ENCODE measurements at places on chromosomes 5 and 9. TPM values are rescaled to one million over a fixed set of nuclear protein-coding genes. Genes with fewer than 3 reads are reported as not detected.

GRCh38 chr9:137192859-137193258 is 4.4 kb downstream of the SSNA1 start:
- H3K27me3 ChIP-seq: no peaks in the 10 kb centered on the region
- no peak for DNase-seq
- H3K36me3 ChIP-seq: no peaks in the 10 kb centered on the region
- no peak overlapping the region for H3K27ac ChIP-seq
- peaks cover 34% of the 10 kb centered on the region for H3K4me1 ChIP-seq
- no peak overlapping the region for H3K4me3 ChIP-seq

DNA sequence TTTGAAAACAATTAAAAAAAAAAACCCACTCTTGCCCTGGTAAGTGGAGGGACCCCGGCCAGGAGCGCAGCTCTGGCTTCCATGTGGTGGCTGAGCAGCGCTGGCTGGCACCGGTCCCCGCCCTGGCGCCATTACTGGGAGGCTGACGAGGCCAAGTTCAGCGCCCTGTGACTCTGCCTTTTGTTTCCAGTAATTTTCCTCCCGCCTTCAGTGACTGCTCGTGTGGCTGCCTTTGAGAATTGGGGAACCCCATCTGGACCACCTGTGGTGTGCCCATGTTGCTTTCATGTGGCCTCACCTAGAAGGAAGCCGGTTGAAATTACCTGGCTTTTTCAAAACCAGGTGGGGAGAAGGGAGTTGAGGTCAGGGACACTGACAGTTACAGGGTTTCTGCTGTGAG is 136.1 kb downstream of the GAPVD1 start:
- no peaks in the 10 kb centered on the region for H3K27me3 ChIP-seq
- no peaks in the 10 kb centered on the region for H3K4me1 ChIP-seq
- H3K4me3 ChIP-seq: no peak overlapping the region
- H3K27ac ChIP-seq: no peak overlapping the region
- no peaks in the 10 kb centered on the region for H3K36me3 ChIP-seq

DNA sequence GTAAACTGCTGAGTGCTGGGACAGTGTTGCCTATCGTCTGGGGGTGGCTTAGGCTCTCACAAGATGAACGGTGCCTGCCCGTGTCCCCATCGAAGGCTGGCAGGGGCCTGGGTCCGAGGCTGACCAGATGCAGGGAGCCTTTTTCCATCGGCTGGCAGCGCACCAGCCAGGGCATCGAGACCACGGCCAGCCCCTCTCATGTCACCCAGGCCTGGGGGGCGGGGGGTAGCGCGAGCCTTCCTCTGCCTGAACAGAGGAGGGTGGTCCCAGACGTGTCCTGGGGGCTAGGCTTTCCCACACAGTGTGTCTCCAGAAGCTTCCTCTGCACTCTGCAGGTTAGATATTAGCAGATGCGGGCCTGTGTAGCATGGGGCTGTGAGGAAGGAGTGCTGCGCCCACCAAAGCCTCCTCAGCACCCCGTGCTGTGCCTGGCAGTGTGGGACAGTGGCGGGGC is 17.3 kb downstream of the FGD3 start:
- DNase-seq: no peak
- H3K36me3 ChIP-seq: no peaks in the 10 kb centered on the region
- no peaks in the 10 kb centered on the region for H3K27me3 ChIP-seq
- H3K4me1 ChIP-seq: no peaks in the 10 kb centered on the region

- H3K27ac ChIP-seq: no peak overlapping the region
- no peak overlapping the region for H3K4me3 ChIP-seq
- no peaks in the 10 kb centered on the region for H3K27me3 ChIP-seq
- no peaks in the 10 kb centered on the region for H3K36me3 ChIP-seq
- no peak for DNase-seq
These were observed 30.2 kb upstream of the ANKRD18A start for GRCh38 chr9:38650564-38650963.

DNA sequence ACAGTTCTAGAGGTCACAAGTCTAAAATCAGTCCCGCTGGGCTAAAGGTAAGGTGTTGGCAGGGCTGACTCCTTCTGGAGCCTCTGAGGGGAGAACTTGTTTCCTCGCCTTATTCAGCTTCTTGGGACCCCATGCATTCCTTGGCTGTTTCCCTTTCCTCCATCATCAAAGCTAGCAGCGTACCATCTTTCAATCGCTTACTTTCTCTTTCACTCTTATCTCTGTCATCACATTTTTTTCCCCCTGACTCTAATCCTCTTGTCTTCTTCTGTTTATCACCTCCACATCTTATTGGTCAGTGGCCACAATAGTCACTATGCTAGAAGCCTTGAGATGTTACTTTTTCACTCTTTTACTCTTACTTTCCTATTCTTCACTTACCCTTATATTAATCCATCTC is 72.5 kb upstream of the SPEF2 start:
- no peak overlapping the region for H3K27ac ChIP-seq
- DNase-seq: no peak
- peaks cover 78% of the 10 kb centered on the region for H3K27me3 ChIP-seq
- no peaks in the 10 kb centered on the region for H3K36me3 ChIP-seq

DNA sequence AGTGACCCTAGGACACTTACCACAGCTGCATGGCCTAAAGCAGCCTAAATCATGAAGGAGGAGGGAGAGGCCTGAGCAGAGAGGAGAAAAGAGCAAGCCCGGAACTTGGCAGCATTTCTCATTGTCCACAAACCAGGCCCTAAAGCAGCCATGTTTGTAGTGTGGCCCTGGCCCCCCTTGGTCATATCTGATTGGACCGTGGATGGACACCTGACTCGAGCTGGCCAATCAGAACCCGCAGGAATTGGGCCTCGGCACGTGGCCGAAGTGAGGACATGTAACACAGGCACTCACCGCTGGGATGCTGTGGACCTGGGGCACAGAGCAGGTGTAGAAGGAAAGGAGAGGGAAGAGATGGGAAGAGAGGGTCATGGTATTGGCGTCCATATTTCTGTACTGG is 56.9 kb downstream of the ASS1 start:
- no peaks in the 10 kb centered on the region for H3K27me3 ChIP-seq
- no peak for DNase-seq
- peaks cover 16% of the 10 kb centered on the region for H3K4me1 ChIP-seq

DNA sequence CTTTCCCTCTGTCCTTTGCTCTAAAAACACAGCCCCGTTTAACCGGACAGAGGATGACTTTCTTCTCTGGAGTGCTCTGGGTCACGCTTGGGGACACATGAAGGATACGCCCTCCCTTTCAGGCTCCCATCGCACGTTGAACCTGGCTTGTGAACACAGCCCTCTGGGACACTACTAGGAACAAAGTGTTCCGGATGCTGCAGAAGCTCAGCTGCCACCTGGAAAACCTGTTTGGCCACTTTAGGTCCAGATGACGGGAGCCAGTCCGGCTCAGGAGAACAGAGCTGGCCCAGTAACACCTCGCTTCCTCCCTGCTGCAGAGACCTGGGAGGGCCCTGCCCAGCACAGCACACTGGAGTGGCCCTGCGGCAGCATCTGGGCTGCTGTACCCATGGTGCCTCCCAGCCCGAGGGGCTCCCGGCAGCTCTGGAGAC is 60.1 kb downstream of the GADD45G start:
- DNase-seq: peak; percentile 38
- no peaks in the 10 kb centered on the region for H3K36me3 ChIP-seq
- H3K4me3 ChIP-seq: no peak overlapping the region
- H3K27ac ChIP-seq: no peak overlapping the region
- H3K27me3 ChIP-seq: 0 out of 2 replicates have a peak, but pooled peaks cover 5% of the 10 kb centered on the region

- H3K4me3 ChIP-seq: no peak overlapping the region
- no peaks in the 10 kb centered on the region for H3K4me1 ChIP-seq
- no peaks in the 10 kb centered on the region for H3K36me3 ChIP-seq
- H3K27ac ChIP-seq: no peak overlapping the region
- no peak for DNase-seq
These were observed 264.3 kb downstream of the ARRDC3 start for GRCh38 chr5:91118796-91119195.

GRCh38 chr9:76215066-76215465 is 179.2 kb downstream of the RFK start:
- no peak for DNase-seq
- H3K4me1 ChIP-seq: no peaks in the 10 kb centered on the region
- H3K27me3 ChIP-seq: no peaks in the 10 kb centered on the region
- H3K36me3 ChIP-seq: no peaks in the 10 kb centered on the region

GRCh38 chr5:172403189-172403796 is 51.0 kb downstream of the SH3PXD2B start:
- no peaks in the 10 kb centered on the region for H3K27me3 ChIP-seq
- no peak for DNase-seq
- H3K36me3 ChIP-seq: no peaks in the 10 kb centered on the region
- peaks cover 23% of the 10 kb centered on the region for H3K4me1 ChIP-seq
- H3K27ac ChIP-seq: no peak overlapping the region

GRCh38 chr9:122370869-122371755 is at the start of gene PTGS1:
Gene PTGS1, plus strand, starts transcription at chr9:122371024. Its CDS starts 61 bp downstream, at chr9:122371085.
- H3K4me1 ChIP-seq: peaks cover 22% of the 10 kb centered on the region
- H3K27me3 ChIP-seq: peaks cover 4% of the 10 kb centered on the region
- no peaks in the 10 kb centered on the region for H3K36me3 ChIP-seq
- peak within 1 kb of the TSS; percentile 50 for H3K4me3 ChIP-seq
- H3K27ac ChIP-seq: no peak within 1 kb of the TSS
- no peak for DNase-seq

- no peak for DNase-seq
- no peaks in the 10 kb centered on the region for H3K27me3 ChIP-seq
- no peak overlapping the region for H3K4me3 ChIP-seq
- no peaks in the 10 kb centered on the region for H3K36me3 ChIP-seq
- no peaks in the 10 kb centered on the region for H3K4me1 ChIP-seq
These were observed 103.0 kb upstream of the FTMT start for GRCh38 chr5:121748686-121749085.

DNA sequence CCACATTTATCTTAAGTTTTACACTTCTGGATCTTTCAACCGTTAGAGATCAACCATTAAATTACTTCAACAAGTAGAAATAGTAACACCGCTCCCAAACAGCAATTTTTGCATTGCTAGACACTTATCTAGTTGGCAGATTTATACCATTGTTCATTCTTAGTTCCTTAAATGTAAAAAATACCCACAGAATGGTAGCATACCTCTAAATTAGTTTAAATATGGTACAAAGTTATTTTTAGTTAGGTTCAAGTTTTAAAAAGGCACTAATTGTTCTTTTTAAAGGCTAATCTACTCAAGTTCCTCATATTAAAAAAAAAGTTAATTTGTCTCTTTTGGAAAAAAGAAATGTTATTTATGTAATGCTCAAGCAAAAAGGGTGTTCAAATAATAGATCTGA is 8.1 kb downstream of the PFDN1 start:
- peaks cover 3% of the 10 kb centered on the region for H3K36me3 ChIP-seq
- peak overlapping the region; percentile 7 for H3K27ac ChIP-seq
- H3K4me3 ChIP-seq: no peak overlapping the region
- no peak for DNase-seq

- H3K27me3 ChIP-seq: no peaks in the 10 kb centered on the region
- peak; percentile 93 for DNase-seq
- peak overlapping the region; percentile 17 for H3K27ac ChIP-seq
- H3K4me1 ChIP-seq: peaks cover 17% of the 10 kb centered on the region
- peak overlapping the region; percentile 44 for H3K4me3 ChIP-seq
These were observed 33.9 kb downstream of the SH3PXD2B start for GRCh38 chr5:172420235-172420939.

DNA sequence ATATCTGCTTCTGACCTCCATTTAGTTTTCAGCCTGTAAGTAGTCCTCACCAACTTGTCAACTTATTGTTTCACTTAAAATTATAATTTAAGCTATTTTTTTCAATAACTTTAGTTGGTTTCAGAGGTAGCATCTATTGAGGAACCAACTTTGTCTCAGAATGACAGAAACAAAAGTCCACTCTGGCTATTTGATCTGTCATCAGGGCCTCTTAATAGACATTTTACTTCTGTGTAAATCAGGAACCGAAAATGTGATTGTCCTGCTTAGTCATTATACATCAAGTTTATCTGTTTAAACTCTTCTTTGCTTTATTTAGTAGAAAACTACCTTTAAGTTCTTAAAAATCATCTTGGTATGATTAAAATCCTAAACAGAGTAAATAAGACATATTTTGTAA is 820.8 kb upstream of the EDIL3 start:
- no peaks in the 10 kb centered on the region for H3K36me3 ChIP-seq
- H3K4me3 ChIP-seq: no peak overlapping the region
- no peak for DNase-seq
- H3K27me3 ChIP-seq: peaks cover 10% of the 10 kb centered on the region
- H3K27ac ChIP-seq: no peak overlapping the region

DIPK1B gene
- 26.3 TPM for total RNA-seq

PTGR1 gene
- 43.1 TPM for total RNA-seq

PLK2 gene
- 372 TPM for total RNA-seq

KCNIP1 gene
- not detected for total RNA-seq

DMRT2 gene
- total RNA-seq: not detected

ACTBL2 gene
- total RNA-seq: 0.12 TPM

PCDHGA11 gene
- 0.92 TPM for total RNA-seq

DRD1 gene
- total RNA-seq: not detected

CCDC180 gene
- total RNA-seq: 0.69 TPM

PRSS3 gene
- 225 TPM for total RNA-seq

ADAMTS13 gene
- 0.86 TPM for total RNA-seq

DBH gene
- not detected for total RNA-seq

JMY gene
- total RNA-seq: 5.7 TPM

GRM6 gene
- total RNA-seq: not detected
